Activated CD4-positive, alpha-beta memory T cell treated with anti-CD3 and anti-CD28 coated beads, Interleukin-2, amount 10 ng/mL, durations not matched to agents 7 days and 5 days (primary cell): ENCODE measurements at places on chromosomes 7 and 10. TPM values are rescaled to one million over a fixed set of nuclear protein-coding genes. Genes with fewer than 3 reads are reported as not detected.
A peak's percentile ranks its signal among the peaks of the same experiment; 100 is the strongest.

OR13A1 gene
- total RNA-seq, result not detected

WEE2 gene
- not detected for total RNA-seq

ADGRA1 gene
- not detected for total RNA-seq

MYOF gene
- 10.8 TPM for total RNA-seq

SEMA3E gene
- not detected for total RNA-seq

PHYHIPL gene
- not detected for total RNA-seq

DNA sequence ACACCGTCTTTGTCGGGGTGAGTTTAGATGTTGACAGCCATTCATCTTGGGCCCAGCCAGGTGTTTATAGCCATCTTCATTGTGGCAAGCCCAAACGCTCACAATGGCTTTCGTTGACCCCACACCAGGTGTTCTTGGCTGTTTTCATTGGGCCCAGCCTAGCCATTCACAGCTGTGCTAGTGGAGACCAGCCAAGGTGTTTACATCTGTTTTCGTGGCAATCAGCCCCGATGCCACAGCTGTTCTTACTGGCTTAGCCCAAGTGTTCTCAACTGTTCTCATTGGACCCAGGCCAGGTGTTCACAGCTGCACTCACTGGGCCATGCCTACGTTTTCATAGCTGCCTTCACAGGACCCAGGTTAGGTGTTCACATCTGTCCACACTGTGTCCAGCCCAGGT, 7.7 kb downstream of the FRG2B start:
- no peak for DNase-seq

- DNase-seq, result no peak
These were observed 142.3 kb downstream of the MAPK8 start for GRCh38 chr10:48448796-48449195.

- DNase-seq, result no peak
These were observed 166.4 kb downstream of the PPP1R17 start for GRCh38 chr7:31853380-31853779.

DNA sequence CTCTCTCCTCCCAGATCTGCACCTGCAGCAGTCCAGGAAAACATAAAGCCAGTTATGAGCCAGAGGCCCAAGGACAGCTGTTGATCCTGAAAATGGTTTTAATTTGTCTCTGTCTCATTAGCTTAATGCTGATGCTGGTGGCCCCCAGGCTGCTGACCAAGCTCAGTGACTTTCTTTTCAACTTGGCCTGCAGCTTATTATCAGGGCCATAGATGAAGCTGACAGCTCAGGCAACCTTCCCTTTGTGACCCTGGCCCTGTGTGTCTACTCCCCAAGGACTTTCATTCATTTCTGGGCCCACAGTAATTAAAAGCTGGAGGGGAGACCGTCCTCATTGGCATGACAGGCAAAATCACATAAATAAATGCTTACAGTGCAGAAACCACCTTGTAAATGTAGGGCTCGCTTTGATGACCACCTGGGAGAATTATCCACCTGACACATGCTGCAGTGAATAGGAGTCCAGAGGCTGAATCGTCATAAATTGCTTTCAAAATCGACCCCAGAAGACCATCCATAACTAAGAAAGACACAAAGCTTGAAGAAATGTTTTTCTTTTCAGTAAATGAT, 138.5 kb downstream of the NPY start:
- no peak for DNase-seq

GRCh38 chr7:101357433-101357832, 5.2 kb upstream of the COL26A1 start:
- no peak for DNase-seq

- DNase-seq, result peak; percentile 32
These were observed 42.5 kb downstream of the C7orf25 start for GRCh38 chr7:42869131-42870020.

DNA sequence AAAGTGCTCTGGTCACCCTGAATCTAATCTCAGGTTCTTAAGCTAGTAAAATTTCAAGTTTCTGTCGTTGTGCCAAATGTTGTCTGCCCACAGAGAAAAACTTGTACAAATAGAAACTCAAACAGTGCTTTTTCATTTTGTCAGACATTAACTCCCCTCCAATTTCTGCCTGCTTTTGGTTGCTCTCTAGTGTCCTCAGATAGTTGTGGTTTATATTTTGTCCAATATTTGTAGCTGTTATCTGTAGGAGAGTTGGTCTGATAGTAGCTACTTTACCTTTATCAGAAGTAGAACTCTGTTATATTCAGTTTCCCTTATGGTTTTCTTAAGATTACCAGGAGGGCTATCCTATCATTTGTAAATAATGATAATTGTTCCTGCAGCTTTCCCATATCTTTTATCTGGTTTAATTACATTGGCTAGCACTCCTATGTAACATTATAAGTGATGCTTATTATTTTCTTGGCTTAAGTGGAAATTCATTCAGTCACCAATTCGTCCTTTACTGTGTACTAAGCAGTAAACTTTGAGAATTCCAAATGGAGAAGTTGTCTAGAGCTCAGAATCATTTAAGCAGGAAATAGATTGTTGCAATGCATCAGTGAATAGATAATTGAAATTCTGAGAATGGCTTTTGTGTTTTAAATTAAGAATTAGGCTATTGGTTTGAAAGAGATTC, 91.0 kb downstream of the ANKIB1 start:
- no peak for DNase-seq

- DNase-seq, result no peak
These were observed 48.5 kb upstream of the BHLHA15 start for GRCh38 chr7:98162758-98163157.

GRCh38 chr10:125340903-125341302, 180.5 kb upstream of the CTBP2 start:
- no peak for DNase-seq

- no peak for DNase-seq
These were observed 19.8 kb downstream of the ZNF467 start for GRCh38 chr7:149753375-149754233.

GRCh38 chr7:154409703-154410311, 357.6 kb downstream of the DPP6 start:
- no peak for DNase-seq

- DNase-seq, result no peak
These were observed 66.1 kb downstream of the MTPN start for GRCh38 chr7:135911099-135911498.
